ENCODE measurements at places on chromosomes 2 and 18.

- DNase-seq: no peak
Observed at GRCh38 chr2:66771359-66771976, 336.5 kb downstream of the MEIS1 start.

DNA sequence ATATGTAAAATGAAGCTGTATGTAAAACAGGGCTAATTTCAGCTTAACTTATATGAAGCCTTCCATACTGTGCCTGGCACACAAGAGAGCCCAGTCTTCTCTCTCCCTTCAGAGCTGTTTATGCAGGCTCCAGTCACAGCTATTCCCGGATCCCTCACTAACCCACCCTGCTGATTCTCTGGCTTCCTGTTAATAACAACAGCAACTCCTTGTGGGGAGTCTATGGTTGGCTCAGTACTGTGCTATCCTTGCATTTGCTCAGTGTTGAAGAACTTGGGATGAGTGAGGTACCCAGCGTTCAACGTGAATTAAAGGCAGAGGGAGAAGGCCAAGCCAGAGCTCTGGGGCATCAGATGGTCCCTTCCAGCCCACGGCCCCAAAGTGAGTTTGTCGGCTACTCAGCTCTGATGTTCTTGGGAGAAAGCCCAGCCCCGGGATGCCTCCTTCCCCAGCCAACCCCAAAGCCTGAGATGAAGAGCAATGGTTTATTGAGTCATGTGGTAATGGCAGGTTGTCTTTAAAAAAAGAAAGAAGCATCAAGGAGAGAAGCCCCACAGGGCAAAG, 43.2 kb downstream of the PSD4 start:
- DNase-seq: no peak

GRCh38 chr2:179569831-179570233, 291.6 kb downstream of the ZNF385B start:
- DNase-seq: no peak

DNA sequence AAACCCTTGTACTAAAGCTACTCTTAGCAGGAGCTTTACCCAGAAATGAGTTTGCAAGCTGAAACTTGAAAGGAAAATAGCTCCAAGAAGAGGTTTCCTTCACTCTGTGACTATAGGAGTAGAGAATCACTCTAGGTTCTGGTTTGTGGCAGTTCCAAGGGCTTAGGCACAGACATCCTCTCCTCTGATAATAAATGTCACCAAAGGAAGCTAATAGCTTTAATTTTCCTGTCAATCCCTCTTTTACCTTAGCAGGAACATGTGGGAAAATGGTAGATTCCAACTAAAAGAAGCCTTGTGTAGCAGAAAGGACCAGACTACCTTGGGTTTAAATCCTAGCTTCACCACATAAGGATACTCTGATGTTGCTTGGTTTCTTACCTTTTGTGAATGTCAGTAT, 104.0 kb downstream of the FSHR start:
- no peak for DNase-seq

DNA sequence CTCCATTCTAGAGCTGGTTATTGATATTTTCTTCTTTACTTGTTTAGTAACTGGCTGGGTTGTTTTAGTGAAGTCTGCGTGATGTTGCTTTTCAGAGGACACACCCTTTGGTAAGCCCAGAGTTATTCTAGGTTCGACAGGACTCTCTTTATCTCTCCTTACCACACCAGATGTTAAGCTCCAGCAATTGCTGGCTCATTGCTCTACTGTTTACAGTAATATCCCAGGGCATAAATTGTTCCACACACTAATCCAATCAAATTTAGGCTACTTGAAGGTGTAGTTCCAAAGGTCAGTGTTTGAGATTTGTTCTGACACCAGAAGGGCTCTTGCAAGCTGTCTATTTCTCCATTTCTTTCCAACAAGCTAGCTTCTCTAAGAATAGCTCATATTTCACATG, 506.6 kb downstream of the NR4A2 start:
- DNase-seq: peak; percentile 66

DNA sequence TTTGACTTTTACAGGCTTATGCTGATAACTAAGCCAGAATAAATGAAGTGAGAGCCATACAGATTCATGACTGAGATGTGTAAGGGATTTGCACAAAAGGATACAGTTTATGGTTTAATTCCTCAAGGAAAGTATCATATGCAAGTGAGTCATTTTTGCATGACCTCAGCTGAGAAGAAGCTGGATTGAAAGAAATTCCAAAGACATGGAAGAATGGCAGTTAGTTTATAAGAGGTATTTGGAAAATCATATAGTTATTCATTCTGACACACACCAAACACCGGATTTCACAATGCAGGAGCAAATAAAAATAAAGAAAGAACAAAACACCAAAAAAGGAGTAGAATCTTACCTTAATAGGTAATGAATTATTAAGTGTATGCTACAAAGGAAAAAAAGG, 83.2 kb upstream of the RND3 start:
- no peak for DNase-seq

- DNase-seq: no peak
Observed at GRCh38 chr2:143379955-143380354, 250.7 kb downstream of the ARHGAP15 start.

GRCh38 chr2:219912491-219912921, 285.1 kb downstream of the SLC4A3 start:
- no peak for DNase-seq

GRCh38 chr2:1081451-1082225, 131.0 kb downstream of the SNTG2 start:
- DNase-seq: no peak

DNA sequence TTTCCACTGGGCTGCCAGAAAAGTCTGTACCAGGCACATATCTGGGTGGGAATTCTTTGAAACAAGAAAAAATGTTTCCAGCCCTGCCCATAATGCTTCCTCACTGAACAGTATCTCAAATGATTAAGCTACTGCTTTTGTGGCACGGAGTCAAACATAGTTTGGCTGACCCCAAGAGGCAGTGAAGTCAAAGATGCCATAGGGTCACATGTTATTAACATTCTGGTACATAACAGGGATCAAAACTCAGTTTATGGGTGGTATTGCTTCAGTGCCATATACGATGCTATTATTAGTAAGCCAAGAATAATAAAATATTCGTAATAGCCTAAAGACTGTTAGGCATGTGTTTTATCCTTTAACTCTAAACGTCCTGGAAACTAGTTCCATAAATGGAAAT, 112.4 kb downstream of the FEZ2 start:
- DNase-seq: no peak

- DNase-seq: no peak
Observed at GRCh38 chr2:66445925-66446871, 11.3 kb downstream of the MEIS1 start.

- no peak for DNase-seq
Observed at GRCh38 chr2:74441690-74442482, at the start of gene RTKN. Gene RTKN, minus strand, starts transcription at chr2:74441937. Its CDS starts 121 bp downstream, at chr2:74441816.

GRCh38 chr2:129733041-129733440, 246.4 kb upstream of the RAB6C start:
- DNase-seq: no peak

- no peak for DNase-seq
Observed at GRCh38 chr2:39215545-39215944, 28.2 kb downstream of the CDKL4 start.

DNA sequence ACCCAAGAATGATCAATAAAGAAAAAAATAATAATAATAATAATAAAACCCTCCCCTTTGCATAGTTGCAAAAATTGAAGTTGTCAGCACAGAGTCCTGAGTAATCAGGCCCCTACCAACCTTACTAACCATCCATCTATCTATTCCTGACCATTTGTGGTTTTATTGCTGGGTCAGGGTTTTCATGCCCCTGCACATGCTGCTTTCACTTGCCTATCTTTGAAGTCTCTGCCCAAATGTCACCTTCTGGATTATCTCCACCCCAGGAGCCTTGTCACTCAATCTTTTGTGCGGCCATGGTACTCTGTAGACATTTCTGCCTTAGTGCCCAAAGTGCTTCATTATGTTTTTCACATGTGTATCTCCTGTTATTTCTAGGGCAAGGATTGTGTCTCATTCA, 35.1 kb downstream of the SLC30A6 start:
- no peak for DNase-seq

DNA sequence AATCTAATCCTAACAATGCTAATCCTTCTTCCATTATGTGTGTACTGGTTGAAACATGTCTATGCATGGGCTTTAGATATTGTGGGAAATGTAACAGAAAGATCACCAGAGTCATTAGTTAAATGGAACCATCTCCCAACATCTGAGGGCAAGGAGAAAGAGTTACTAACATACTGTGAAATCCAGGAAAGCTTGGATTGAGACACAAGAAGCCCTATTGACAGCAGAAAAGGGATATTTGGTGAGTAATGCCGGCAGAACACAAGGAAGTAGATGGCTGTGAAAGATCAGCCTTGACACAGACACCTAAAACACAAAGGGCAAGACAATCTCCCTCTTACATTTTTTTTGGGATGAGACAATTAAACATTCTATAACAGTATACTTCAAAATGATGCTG, 28.5 kb upstream of the LAMA1 start:
- DNase-seq: no peak

- DNase-seq: peak; percentile 50
Observed at GRCh38 chr2:111121828-111122630, 1.3 kb downstream of the BCL2L11 start.

- DNase-seq: no peak
Observed at GRCh38 chr18:34550902-34551301, 159.2 kb upstream of the DTNA start.

- DNase-seq: no peak
Observed at GRCh38 chr2:67626656-67627055, 229.5 kb downstream of the ETAA1 start.

DNA sequence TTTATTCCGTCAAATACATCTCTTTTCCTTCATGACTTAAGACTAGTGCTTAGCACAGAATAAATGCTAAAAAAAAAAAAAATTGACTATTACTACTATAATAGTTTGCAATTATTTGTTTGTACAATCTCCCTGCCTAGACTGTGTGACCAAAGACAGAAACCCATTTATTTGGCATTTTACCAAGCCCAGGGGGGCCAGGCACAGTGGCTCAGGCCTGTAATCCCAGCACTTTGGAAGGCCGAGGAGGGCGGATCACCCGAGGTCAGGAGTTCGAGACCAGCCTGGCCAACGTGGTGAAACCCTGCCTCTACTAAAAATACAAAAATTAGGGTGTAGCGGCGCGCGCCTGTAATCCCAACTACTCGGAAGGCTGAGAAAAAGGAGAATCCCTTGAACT, 1.4 kb downstream of the ASB3 start:
- no peak for DNase-seq

DNA sequence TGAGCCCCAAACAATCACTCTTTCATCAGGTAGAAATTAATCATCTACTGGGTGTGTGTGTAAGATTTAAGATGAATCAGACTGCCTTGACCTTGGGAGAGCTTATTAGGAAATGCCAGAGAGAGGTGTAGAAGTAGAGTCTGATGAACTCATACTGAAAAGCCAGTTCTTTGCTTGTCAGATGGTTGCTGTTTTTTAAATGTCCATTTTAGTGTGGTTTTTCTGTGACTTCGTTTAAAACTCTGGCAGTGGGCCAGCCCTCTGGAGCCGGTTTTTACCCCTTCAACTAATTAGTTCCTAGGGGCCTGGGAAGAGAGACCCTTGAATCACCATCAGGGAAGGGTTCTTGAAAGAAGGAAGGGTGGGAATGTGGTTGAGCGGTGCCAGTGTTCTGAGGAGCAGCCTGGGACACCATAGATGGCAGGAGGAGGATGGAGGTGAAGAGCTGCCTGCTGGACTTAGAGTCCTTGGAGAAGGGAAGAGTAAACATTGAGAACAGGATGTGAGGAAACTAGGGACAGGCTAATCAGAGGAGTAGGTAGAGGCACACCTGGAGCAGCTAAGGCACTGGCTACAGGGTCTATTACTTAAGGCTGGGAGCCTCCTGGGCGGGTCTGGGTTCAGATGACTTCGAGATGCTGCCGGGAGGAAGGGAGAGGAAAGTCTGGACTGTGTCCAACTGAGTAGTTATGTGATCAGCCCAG, 66.1 kb downstream of the LRRFIP1 start:
- DNase-seq: no peak

- peak; percentile 68 for DNase-seq
Observed at GRCh38 chr2:88187038-88187676, 17.0 kb downstream of the THNSL2 start.

- DNase-seq: no peak
Observed at GRCh38 chr2:180571559-180571958, 408.8 kb upstream of the UBE2E3 start.

- no peak for DNase-seq
Observed at GRCh38 chr2:212974692-212975091, 176.7 kb downstream of the IKZF2 start.

- DNase-seq: no peak
Observed at GRCh38 chr2:128499367-128500137, 180.9 kb upstream of the HS6ST1 start.

DNA sequence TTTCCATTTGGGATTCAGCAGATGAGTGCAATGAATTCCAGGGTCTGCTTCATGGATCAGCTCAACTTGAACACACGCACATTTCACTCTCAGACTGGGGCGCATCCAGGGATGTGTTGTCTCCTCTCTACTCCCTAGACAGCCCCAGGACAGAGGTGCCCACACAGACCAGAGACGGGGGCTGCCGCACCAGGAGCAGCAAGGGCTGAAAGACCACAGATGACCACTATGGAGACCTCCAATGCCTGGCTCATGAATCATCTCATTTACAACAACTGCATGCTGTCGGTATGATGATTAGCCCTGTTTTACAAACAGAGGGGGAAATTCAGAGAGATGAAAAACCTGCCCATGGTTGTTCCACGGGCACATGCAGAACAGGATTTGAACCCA, 63.1 kb downstream of the CYP26B1 start:
- no peak for DNase-seq

GRCh38 chr2:128714285-128714684, 395.6 kb upstream of the HS6ST1 start:
- no peak for DNase-seq

DNA sequence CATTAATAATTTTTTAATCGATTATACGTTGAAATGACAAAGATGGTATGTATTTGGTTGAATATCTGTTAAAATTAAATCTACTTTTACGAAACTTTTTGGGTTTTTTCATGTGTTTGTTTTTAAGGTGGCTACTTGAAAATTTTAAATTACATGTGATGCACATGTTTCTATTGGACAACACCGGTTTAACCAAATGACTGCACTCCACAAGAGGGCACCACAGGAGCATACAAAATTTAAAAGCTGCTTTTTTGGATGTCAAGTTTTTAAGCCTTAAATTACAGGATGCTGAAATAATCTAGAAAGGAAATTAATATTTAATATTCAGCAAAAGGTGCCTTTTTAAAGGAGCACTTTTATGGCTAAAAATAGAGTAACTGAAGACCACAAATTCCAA, 98.7 kb downstream of the ACVR1 start:
- peak; percentile 60 for DNase-seq

DNA sequence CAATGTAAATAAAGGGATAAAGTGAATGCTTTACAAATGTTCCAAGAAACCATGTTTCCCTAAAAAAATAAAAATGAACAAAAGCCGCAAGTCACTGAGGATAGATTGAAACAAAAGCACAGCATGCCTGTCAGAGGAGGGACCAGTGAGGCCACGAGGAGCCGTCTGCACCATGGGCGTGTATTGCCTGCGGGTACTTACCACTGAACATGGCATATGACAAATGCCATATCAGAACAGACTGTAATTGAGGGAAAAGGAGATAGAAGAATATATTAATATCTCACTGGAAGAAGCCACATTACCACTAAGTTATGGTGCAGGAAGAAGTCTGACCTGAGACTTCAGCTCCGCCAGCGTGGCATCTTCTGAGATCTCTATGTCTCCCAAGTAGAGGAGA, 75.8 kb downstream of the USP40 start:
- DNase-seq: no peak

GRCh38 chr18:62182220-62182619, 4.6 kb downstream of the PIGN start:
- no peak for DNase-seq

- DNase-seq: no peak
Observed at GRCh38 chr2:47404356-47404755, 1.4 kb downstream of the MSH2 start.
